Smooth muscle cell of trachea (primary cell): ENCODE measurements at places on chromosomes 1 and 21. TPM values are rescaled to one million over a fixed set of nuclear protein-coding genes. Genes with fewer than 3 reads are reported as not detected.

Gene LGR6
- not detected in 2 replicates for total RNA-seq

Gene USH2A
- under 0.01 TPM in 1 of 2 replicates, not detected in the other for total RNA-seq

Gene CMPK1
- total RNA-seq: 79.6 and 132 TPM in 2 replicates

Gene TFF2
- total RNA-seq: not detected in 2 replicates

Gene FAM167B
- total RNA-seq: 0.29 and 0.66 TPM in 2 replicates

Gene CFHR1
- 0.50 TPM in 1 of 2 replicates, not detected in the other for total RNA-seq

Gene RAB29
- total RNA-seq: 19.5 and 32.9 TPM in 2 replicates
